Stimulated activated naive CD4-positive, alpha-beta T cell (primary cell): ENCODE measurements at places on chromosomes 16 and 17.

DNA sequence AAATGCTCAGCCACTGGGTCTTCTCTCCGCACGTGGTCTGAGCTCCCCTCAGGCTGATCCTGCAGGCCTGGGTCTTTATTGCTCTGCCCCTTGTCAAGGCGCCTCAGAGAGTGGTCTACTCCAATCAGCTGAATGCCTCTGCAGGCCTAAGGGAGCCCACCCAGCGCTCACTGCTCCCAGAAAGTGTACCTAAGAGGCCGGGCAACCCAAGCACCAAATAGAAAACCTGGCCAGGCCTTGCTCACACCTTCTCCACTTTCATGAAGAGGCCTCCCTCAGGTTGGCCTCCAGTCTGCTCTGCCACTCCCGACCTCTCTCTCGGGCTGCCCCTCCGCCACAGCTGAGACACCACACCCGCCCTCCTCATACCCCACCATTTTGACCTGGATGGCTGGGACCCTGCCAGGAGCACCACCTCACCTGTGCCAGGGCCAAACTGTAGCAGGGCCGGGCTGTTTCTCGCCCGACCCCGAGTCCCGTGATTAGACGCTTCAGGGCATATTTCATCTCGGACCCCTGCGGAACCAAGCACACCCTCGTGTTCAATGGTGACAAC is 665 bp downstream of the MYBBP1A start:
- no peak for DNase-seq

- peak; percentile 79 for DNase-seq
Observed at GRCh38 chr17:49315551-49316257, 46.3 kb downstream of the ZNF652 start.

DNA sequence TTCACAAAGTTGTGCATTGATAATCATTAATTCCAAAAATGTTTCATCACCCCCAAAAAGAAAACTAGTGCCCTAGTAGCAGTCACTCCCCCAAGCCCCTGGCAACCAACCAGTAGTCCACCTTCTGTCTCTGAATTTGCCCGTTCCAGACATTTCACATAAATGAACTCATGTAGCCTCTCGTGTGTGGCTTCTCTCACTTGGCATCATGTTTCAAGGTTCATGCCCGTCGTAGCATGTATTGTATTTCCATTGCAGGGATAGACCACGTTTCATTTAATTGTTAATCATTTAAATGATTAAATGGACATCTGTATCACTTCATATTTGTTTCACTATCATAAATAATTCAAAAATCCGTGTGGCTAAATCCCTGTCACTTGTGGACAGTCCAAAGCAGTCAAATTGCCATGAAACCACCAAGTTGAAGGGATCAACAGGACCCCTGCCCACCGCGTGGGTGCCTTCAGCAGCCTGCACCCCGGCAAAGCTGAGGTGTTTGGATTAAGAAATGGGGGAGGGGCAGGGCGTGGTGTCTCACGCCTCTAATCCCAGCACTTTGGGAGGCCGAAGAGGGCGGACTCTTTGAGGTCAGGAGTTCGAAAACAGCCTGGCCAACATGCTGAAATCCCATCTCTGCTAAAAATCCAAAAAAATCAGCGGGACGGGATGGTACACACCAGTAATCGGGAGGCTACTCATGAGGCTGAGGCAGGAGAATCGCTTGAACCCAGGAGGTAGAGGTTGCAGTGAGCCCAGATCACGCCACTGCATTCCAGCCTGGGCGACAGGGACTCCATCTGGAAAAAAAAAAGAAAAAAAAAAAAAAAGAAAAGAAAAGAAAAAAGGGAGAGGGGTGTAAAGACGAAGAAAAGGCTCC is 8.7 kb upstream of the FLYWCH2 start:
- DNase-seq = no peak

GRCh38 chr17:32370426-32370825 is 20.5 kb downstream of the ZNF207 start:
- DNase-seq = no peak

DNA sequence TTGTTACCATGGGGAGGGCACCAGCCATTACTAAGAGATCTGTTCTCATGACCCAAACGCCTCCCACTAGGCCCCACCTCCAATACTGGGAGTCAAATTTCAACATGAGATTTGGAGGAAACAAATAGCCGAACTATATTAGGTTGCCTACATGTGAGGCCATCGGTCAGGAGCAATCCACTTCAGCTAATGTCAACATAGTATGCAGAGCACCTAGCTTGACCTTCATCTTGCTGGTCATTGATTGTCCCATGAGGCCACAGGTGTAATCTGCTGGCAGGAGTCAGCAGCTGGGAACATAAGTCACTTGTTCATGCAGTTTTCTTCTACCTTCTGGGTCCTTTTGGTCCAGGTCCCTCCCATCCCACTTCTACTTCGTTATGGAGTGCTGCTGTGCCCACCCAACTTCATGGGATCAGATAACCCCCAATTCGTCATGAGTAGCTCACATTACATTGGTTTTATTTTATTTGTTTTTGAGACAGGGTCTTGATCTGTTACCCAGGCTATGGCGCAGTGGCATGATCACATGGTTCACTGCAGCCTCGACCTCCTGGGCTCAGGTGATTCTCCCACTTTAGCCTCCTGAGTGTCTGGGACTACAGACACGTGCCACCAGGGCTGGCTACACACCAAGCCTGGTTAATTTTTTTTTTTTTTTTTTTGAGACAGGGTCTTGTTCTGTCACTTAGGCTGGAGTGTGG is 5.9 kb upstream of the KPNA2 start:
- no peak for DNase-seq

DNA sequence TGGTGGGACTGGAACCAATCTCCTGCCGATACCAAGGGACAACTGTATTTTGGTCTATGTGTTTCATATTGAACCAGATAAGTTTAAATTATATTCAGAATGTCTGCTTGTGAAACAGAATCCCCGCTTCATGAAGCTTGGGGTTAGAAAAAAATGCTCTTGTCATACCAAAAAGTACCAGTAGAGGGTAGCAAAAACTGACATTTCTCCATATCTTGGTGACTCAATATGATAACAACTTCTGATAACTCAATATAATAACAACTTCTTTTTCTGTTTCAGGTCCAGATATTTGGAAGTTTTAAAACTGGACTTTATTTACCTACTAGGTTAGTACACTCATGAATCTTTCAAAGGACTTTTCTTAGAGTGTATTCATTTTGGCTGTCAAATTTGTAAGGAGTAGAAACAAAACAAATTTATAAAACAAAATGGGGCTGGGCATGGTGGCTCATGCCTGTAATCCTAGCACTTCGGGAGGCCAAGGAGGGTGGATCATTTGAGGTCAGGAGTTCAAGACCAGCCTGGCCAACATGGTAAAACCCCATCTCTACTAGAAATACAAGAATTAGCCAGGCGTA is 52.3 kb upstream of the ADCY7 start:
- DNase-seq = no peak

DNA sequence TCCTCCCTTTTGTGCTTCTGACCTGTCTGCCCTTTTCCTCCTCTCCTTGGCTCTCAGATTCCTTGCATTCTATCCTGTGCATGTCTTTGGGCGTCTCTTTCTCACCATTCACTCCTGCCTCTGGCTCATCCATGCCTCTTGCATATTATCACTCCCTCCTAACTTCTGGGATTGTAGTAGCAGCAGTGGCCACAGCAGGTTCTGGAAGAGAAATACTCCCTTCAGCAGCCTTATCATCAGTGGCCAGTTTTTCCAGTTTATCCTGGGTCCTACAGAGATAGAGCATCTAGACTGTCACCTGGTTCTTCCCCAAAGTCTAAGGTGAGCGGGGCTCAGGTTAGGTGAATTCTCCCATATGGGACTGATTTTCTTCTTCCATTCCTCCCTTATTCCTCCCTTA is 354.0 kb upstream of the CCL2 start:
- no peak for DNase-seq

GRCh38 chr16:10812312-10813098 is 6.1 kb downstream of the TVP23A start:
- DNase-seq = no peak

DNA sequence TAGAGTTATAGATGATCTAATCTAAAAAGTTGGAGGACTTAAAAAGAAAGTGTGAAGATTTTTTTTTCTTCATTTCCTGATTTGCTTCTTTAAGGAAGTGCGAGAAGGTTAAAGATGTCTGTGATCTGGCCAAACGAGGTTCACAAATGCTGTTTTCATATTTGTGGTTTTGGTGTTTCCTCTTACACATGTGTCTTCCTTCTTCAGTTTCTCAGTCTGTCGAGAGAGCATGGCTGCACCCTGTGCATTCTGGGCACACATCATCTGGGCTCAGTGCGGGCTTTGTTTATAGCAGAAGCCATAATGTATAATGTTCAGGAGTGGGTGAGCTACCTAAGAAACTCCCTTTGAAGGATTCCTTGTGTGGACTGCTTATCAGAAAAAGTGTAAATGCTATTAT is 260.4 kb upstream of the TBX2 start:
- DNase-seq = peak; percentile 38

- no peak for DNase-seq
Observed at GRCh38 chr17:9517396-9517795, 58.2 kb downstream of the STX8 start.

DNA sequence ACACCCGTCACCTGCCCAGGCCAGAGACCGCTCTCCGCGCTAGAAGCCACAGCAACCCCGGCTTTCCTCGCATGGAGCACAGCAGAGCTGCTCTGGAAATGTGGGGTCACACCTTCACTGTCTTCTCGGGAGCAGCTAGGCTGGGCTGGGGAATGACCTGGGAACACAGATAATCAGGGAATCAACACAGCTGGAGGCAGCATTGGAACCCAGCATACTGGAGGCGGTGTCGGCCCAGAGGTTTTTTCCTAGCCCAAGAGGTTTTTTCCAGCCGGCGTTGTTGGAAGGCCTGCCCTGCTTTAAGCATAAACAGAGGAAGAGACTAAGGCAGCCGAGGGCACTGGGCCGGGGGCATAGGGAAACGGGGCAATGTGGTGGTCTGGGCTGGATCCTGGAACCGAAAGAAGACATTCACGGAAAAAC is 791 bp upstream of the PLD6 start:
- DNase-seq = peak; percentile 27

DNA sequence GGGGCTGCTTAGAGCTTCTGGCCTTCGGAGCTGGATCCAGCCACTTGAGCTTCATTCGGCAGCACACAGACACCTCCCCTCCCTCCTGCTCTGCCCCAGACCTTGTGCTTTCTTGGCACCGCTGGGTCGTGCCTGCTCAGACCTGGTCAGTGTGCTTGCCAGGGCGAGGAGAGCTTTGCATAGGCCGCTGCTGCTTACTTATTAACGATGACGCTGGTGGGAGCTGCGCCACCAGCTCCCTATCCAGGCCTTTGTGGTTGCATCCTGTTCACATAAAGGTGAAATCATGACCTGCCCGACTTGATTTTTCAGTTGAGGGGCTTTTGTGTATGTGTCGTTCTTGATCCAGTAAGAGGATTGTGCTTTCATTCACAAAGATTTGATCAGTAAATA is 101.1 kb downstream of the MSI2 start:
- no peak for DNase-seq

DNA sequence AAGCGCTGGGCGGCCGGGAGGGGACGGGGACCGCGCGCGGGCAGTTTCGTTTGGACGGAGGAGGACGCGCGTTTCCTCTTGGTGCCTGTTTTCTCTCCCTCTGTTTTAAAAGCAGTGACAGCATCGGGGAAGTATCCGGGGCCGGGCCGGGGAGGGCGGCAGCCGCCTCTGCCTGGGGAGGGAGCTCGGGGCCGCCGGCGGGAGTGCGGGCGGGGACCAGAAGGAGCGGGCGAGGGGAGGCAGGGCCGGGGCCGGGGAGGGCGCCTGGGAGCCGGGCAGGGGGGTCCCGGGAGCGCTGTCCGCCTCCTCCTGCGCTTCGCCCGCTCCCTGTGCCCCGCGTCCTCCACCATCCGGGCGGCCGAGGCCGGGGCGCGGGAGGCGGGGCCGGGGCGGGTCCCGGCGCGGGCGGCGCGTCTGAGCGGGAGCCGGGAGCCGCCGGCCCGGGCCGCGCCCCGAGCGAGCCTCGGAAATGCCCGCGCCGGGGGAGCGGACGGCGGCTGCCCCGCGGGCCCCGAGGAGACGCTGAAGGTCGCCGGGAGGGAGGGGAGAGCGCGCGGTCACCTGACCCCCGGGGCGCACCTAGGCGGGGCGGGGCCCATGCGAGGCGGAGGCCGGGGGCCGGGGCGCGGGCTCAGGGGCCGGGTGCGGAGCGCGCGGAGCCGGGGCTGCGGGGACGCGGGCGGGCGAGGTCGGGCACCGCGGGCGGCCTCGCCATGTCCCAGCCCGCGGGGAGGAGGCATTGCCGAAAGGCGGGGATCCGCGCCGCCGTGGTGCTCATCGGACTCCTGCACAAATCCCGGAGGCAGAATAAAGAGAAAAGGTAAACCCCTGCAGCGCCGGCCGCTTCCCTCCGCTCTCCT is 57.3 kb downstream of the RAP1GAP2 start:
- DNase-seq = no peak

- no peak for DNase-seq
Observed at GRCh38 chr17:37096071-37096470, 147.3 kb downstream of the AATF start.

GRCh38 chr17:64920419-64921172 is 1.3 kb upstream of the LRRC37A3 start:
- DNase-seq = no peak

DNA sequence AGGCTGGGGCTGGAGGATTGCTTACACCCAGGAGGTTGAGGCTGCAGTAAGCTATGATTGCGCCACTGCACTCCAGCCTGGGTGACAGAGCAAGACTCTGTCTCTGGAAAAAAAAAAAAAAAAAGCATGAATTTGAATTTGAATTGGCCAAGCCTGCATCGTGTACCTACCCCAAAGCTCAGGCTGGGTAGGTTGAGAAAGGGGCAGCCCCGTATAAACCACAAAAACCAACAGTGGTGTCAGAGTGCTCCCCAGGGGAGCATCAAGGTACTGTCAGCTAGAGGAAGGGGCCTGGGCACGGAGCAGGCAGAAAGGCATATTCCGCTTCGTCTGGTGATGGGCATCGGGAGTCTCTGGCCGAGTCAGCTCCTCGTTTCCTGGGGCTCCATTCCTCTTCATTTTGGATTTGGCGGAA is 40.9 kb downstream of the RAP1GAP2 start:
- peak; percentile 24 for DNase-seq

GRCh38 chr16:11757671-11758545 is 15.3 kb upstream of the TXNDC11 start:
- DNase-seq = no peak

GRCh38 chr16:27724482-27725235 is 174.7 kb downstream of the KATNIP start:
- no peak for DNase-seq

GRCh38 chr17:4739122-4740024 is at the start of the genes CXCL16 and ZMYND15:
Gene CXCL16, minus strand, starts transcription at chr17:4739928. Its CDS starts 589 bp downstream, at chr17:4739339.
Gene ZMYND15, plus strand, starts transcription at chr17:4739833. Its CDS starts 716 bp downstream, at chr17:4740549.
- DNase-seq = peak; percentile 54

DNA sequence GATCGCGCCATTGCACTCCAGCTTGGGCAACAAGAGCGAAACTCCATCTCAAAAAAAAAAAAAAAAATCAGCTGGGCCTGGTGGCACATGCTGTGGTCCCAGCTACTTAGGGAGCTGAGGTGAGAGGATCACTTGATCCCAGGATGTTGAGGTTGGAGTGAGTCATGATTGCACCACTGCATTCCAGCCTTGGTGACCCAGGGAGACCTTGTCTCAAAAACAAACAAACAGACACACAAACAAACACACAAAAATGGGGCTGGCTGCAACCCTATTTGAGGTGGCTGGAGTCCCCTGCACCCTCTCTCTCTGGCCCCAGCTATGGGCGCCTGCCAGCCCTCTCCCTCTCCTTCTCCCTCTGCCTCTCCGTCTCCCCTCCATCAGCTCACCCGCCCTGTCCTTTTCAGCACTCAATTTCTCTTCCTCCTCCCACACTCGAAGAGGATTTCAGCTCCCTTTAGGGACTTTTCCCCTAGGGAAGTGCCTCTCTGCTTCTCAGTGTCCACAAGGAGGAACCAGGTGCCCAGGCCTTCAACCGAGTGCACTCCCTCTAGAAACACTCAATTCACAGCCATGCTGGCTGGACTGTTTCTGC is 17.5 kb upstream of the TFAP4 start:
- DNase-seq = no peak
